ENCODE measurements at places on chromosomes 1 and 21.

GRCh38 chr1:119329541-119330461 is 38.8 kb upstream of the HAO2 start:
- DNase-seq, result no peak

GRCh38 chr1:78587211-78587610 is 33.0 kb upstream of the IFI44L start:
- DNase-seq, result no peak

- no peak for DNase-seq
Measured at GRCh38 chr1:156680056-156680455, 2.8 kb upstream of the NES start.

DNA sequence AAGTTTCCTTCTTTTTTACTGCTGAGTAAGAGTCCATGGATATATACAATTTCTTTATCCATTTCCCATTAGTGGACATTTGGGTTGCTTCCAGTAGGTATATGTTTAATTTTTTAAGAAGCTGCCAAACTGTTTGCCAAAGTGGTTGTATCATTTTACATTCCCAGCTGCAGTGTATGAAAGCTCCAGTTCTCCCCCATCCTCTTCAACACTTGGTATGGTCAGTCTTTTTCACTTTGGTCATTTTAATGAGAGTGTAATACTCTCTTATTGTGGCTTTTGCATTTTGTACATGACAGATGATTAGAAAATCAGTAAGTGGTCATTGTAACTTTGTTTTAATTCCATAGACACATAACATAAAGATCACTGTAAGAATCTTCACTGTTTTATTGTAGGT is 22.5 kb downstream of the DOP1B start:
- no peak for DNase-seq

DNA sequence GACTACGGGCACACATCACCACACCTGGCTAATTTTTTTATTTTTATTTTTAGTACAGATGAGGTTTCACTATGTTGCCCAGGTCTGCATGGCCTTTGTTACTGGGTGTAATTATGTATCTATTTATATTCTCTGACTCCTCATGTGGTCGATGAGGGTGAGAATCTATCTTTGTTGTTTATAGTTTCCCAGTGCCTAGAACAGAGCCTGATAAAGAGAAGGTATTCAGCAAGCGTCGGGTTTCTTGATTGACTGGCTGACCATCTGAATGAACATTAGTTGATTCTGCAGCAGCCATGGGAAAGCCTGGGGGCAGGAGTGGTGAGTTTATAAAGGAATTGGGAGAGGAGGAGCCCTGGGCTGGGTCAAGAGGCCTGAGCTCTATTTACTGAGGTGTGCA is 28.5 kb downstream of the SERINC2 start:
- no peak for DNase-seq

All from activated CD4-positive, CD25-positive, alpha-beta regulatory T cell treated with anti-CD3 and anti-CD28 coated beads, Interleukin-2, amount 50 U/mL, for 16 hours (primary cell).